ENCODE measurements at places on chromosomes 5 and 9. TPM values are rescaled to one million over a fixed set of nuclear protein-coding genes. Genes with fewer than 3 reads are reported as not detected.

The PKD2L2 gene
- total RNA-seq = not detected

The TMEFF1 gene
- total RNA-seq = 20.6 TPM

The NTRK2 gene
- total RNA-seq = under 0.01 TPM

The MTAP gene
- 50.5 TPM for total RNA-seq

The LRRC19 gene
- total RNA-seq = not detected

The FOXI1 gene
- total RNA-seq = not detected

The TPM2 gene
- total RNA-seq = 427 TPM

The NME5 gene
- total RNA-seq = not detected

All from SJCRH30 (cell line).